ENCODE measurements at places on chromosomes 12 and 14.
A peak's percentile ranks its signal among the peaks of the same experiment; 100 is the strongest.

- DNase-seq, result peak; percentile 1
Measured at GRCh38 chr12:76156726-76157125, 72.2 kb upstream of the NAP1L1 start.

DNA sequence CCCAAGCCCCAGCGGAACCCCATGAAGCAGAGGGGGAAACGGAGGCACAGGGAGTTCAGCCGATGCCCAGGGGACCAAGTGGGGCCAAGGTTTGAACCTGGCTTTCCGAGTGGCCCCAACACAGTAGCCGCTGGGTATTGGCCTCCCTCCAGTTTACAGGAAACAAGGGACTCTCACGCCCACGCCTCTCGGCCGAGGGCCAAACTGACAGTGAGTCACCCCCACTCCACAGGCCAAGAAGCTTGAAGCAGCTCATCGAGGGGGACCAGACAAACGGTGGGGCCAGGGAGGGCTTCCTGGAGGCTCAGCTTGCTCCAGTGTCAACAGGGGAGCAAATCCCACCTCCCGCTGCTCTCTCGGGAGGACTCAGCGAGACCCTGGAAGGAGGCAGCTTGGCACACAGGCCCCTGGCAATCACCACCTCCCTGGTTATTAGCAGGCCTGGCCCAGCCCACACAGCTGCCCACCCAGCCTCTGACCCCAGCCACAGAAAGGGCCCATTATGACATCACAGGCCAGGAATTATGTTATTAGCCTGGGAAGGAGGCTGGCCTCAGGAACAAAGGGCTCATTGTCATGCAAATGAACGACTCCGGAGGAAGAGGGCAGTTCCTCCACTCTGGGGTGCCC lies 54.6 kb downstream of the NCOR2 start:
- DNase-seq, result peak; percentile 35

- no peak for DNase-seq
Measured at GRCh38 chr12:131564845-131565244, 146.0 kb upstream of the SFSWAP start.

DNA sequence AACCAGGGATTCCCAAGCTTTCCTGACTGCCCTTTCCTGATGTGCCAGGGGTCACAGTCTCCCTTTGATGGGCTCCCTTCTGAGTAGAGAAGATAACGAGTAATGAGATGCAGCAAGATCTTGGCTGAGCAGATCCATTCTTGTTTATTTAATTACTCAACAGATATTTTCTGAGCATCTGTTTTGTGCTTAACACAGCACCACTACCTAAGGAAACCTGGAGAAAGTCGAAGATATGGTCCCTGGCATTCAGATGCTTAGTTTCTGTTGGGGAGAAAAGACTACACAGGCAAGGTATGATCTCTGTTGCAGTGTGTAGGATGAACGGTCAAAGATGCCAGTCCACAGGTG lies 3.9 kb downstream of the AJUBA start:
- no peak for DNase-seq

GRCh38 chr12:60308366-60308991 lies 712.6 kb downstream of the SLC16A7 start:
- no peak for DNase-seq

Data from caudate nucleus (tissue), 63 donors.